MG63 (cell line): ENCODE measurements at places on chromosomes 2 and 18. TPM values are rescaled to one million over a fixed set of nuclear protein-coding genes. Genes with fewer than 3 reads are reported as not detected.
A peak's percentile ranks its signal among the peaks of the same experiment; 100 is the strongest.

- DNase-seq: peak; percentile 12
Observed at GRCh38 chr18:50656841-50657470, 97.1 kb downstream of the MAPK4 start.

DNA sequence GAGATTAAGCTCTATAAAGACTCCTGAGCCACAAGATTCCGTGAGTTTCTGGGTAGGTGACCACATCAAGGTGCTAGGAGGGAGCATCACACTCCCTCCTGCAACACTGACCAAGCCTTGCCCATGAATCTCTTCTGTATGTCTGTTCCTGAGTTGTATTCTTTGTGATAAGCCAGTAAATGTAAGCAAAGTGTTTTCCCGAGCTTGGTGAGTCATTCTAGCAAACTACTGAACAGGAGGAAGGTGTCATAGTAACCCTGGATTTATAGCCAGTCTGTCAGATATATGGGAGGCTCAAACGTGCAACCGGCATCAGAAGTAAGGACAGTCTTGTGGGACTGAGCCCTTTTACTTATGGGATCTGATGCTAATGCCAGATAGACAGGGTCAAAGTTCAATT is 346.1 kb upstream of the KYNU start:
- DNase-seq: no peak

DNA sequence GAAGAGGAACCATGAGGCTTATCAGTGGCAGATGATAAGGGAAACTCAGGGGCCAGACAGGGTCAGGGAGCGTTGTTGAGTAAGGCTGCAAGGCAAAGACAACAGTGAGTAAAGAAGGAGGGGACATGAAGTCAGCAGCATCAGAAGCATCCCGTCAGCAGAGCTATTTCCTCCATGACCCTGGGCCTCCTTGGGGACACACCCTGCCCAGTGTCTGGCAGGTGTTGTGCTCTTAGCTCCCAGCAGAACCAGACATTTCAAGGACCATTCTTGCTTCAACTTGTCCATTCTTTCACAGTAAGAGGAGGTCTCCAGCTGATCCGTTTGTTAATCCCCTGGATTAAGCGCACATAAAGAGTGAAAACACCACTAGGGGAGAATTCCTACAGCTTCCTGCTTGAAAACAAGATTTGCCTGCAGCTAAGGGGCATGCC is 88.7 kb upstream of the MEIS1 start:
- DNase-seq: no peak

DNA sequence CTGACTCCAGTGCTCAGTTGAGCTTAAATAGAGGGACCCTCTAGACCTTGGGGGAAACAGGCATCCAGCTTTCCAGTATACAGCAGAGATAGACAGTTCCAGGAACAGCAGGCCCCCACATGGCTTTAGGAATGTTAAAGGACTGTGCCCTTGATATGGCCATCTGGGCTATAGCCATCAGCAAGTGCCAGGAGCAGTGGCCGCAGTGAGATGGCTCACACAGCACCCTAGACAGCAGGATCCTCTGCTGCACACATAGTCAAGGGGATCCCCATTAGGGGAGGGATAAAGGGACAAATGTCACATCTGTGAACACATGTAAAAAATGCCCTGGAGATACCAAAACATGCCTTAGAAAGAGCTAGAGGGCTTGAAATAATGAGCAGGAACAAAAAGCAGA is 213.4 kb downstream of the PTH2R start:
- no peak for DNase-seq

- DNase-seq: no peak
Observed at GRCh38 chr2:3463944-3464343, 55.4 kb downstream of the ADI1 start.

Gene FKBP7
- total RNA-seq: 17.2 and 21.6 TPM in 2 replicates

- no peak for DNase-seq
Observed at GRCh38 chr2:149098701-149099100, 60.2 kb downstream of the LYPD6B start.

- DNase-seq: no peak
Observed at GRCh38 chr2:30273574-30273929, 42.2 kb downstream of the LBH start.

- DNase-seq: no peak
Observed at GRCh38 chr2:39938035-39938835, 159.2 kb upstream of the THUMPD2 start.

DNA sequence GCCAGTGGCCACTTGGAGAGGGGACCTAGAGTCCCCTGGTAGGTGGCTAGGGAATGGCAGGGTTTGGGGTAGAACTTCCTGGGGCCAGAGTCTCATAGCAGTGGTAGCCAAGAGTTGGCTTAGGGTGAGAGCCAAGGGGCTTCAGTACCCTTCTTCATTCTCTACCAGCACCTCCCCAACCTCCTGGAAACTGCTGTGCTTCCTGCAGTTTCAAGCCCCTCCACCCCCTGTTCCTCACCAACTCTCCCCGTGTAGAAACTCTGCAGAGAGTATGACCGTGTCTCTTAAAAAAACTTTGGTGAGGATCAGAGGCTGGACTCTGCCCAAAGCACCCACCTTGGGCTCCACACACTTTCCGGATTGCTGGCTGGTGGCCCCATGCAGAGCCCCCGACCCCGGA is 159.6 kb downstream of the MSH2 start:
- no peak for DNase-seq

GRCh38 chr2:127083819-127084503 is 23.0 kb downstream of the BIN1 start:
- peak; percentile 82 for DNase-seq

- DNase-seq: no peak
Observed at GRCh38 chr2:136143603-136144451, 25.9 kb upstream of the CXCR4 start.
